ENCODE measurements at places on chromosomes 5 and 9.
A peak's percentile ranks its signal among the peaks of the same experiment; 100 is the strongest.

GRCh38 chr5:50745221-50745910, 78.9 kb downstream of the PARP8 start:
- no peak for DNase-seq

DNA sequence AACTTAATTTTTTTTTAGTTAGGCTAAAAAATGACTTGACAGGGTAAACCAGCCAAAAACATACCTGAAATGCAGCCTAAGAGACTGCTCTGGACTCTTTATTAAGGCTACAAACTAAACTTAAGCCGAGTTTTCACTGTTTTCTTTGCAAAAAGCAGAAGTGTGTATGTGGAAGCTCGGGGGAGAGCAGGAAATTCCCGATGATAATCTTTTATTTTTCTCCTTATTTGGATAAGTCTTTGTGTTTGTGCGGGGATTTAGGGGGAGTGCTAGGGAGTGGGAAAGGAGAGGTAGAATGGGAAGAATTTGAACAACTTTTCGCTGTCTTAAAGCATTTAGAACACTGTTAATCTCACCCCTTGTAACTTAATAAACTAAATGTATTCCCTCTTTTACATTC, 30.7 kb upstream of the GPR21 start:
- DNase-seq, result no peak

DNA sequence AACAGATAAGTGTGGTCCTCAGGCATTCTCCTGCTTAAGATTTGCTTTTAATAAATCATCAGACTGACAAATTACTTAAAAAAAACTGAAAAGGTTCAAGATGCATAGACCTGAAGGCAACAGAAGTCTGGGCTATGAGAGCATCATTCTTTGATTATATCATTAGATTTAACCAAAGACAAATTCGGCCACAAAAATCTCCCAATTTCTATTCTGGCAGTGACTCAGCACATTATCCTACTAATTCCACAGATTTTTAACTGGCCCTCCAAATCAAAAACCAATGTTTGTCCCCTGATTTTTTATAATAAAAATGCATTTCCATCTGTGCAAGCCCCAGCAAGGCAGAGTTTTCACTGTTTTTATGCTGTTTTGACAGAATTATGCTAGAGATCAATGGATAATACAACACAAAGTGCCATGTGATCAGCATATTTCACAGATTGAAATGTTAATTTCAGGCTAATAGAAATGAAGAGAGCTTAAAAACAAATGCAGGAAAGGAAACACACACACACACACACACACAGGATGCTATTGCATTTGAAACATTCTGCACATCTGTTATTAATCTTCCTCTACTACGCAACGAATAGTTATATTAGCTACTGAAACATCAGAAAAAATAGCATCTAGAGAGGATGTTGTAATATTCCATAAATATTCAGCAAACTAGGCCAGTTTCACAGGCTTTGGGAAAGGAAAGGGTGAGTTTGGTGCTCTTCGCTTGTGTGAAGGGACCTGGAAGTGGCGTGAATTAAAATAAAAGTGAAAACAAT, 177.6 kb upstream of the ST8SIA4 start:
- no peak for DNase-seq

- no peak for DNase-seq
Measured at GRCh38 chr5:30838936-30839496, 354.5 kb upstream of the CDH6 start.

GRCh38 chr5:38463634-38464521, 92.6 kb downstream of the LIFR start:
- no peak for DNase-seq

GRCh38 chr9:17694336-17694735, 115.5 kb downstream of the SH3GL2 start:
- DNase-seq, result no peak

- DNase-seq, result no peak
Measured at GRCh38 chr9:84620338-84620737, 49.2 kb upstream of the NTRK2 start.

GRCh38 chr5:67363180-67363709, 166.6 kb upstream of the CD180 start:
- DNase-seq, result no peak

- no peak for DNase-seq
Measured at GRCh38 chr9:36191686-36192085, 965 bp downstream of the CLTA start.

GRCh38 chr5:169701910-169702451, 64.9 kb downstream of the DOCK2 start:
- no peak for DNase-seq

DNA sequence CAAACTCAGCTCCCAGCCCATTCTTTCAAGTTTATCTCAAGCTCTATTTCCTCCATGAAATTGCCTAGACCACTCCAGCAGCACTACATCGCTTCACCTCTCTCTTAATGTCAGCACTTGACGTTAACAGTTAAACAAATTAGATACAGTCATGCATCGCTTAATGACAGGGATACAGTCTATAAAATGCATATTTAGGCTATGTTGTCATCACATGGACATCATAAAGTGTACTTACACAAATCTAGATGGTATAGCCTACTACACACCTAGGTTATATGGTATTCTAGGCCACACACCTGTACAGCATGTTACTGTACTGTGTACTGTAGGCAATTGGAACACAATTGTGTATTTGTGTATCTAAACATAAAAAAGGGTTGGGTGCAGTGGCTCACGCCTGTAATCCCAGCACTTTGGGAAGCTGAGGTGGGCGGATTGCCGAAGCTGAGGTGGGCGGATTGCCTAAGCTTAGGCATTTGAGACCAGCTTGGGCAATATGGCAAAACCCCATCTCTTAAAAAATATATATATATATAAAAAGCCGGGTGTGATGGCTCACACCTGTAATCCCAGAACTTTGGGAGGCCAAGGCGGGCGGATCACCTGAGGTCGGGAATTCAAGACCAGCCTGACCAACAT, 13.4 kb upstream of the PCSK5 start:
- DNase-seq, result no peak

- no peak for DNase-seq
Measured at GRCh38 chr9:135302329-135303279, 177.0 kb upstream of the PPP1R26 start.

GRCh38 chr5:140130949-140131733, 5.4 kb downstream of the IGIP start:
- no peak for DNase-seq

DNA sequence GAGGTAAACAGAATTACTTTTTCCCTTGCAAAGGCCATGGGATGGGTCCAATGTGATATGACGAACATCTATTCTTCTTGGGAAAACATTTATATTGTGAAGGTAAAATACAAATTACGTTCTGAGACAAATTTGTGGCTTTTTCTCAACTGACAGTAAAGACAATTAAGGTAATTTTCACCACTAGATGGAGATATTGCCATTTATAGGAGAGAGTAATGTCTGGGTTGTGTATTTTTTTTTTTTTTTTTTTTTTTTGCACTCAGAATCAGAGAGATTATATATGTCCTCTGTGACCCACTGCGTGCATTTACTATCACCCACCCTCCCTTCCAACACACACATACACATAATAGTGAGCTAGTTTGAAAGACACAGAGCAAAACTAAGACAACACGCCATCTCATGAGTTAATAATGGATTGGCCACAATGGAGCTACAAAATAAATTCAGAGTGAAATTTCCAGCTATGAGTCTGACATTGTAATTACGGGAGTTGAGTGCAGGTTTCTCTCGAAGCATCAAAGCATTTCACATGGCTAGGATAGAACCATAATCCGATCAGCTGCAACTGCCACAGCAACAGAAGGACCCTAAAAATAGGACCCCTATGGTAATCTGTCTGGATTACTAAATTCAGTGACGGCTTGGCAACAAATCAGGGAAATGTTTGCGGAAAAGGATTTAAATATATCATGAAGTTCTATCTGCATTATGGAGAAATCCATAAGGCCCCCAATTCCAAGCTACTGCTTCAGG, 49.2 kb downstream of the ANXA1 start:
- DNase-seq, result peak; percentile 18

DNA sequence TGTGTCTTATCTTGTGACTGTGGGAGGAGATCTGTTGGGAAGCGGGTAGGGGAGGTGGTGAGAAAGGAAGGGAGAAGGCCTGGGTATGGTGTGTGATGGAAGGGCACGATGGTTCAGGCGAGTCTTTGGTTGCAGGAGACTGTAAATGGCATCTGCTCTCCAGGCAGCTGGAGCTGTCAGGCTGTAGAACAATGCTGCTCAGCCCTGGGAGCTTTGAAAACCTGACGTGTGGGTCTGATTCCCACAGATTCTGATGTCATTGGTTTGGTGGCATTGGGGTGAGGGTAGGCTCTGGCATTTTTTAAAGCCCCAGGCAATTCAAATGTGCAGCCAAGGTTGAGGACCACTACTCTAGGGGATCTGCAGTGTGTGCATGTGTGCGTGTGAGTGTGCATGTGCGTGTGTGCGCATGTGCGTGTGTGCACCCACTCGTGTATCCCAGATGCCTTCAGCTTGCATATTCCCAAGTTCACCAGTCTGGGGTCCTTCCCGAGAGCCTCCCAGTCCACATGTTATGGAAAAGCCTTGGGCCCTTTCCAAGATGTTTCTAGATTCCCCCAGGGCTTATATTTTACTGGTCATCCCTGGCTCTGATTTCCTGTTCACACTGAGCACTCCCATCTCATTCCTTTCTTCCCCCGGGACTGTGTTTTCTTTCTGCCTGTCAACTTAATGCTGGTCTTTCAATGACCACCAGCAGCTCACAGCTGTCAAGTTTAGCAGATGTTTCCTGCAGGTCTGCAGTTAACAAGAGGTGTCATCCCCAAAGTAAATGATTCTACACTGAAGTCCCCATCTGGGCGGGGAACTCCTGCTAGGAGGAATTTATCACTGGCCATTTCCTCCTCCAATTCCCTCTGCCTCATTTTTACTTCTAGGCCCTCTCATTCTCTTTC, 34.0 kb downstream of the BOD1 start:
- DNase-seq, result no peak

DNA sequence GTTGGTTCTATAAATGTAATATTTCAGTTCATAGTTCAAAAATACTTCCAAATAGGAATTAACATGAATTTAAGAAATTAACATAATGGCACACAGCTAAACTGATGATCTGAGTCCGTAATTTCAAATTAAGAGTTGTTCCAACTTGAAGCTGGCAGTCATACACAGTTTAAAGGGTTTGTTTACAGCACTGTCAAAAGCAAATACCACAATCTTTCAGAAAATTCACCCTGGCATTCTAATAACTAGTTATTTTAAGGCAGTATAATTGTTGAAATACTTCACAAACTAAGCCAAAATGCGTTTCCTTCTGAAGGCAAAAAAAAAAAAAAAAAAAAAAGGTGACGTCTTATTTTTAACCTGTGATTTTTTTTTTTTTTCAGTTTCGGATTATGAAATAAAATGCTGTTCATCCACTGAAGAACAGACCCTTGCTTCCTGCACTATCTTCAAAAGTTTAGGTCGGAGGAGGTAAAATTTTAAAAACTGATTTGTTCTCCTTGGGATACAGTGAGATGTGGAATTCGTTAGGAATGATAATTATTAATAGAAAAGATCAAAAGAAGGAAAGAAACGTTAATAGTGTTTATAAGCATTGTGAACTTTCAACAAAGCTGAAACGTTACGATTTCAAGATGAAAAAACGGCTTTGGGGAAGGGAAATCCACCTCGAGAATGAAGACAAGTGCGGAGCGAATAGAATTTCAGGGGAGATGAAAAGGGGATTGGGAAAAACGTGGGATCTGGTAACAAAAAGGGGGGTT, 850 bp downstream of the IL6ST start:
- DNase-seq, result peak; percentile 52

GRCh38 chr9:2966565-2967300, 122.8 kb upstream of the PUM3 start:
- no peak for DNase-seq

- peak; percentile 33 for DNase-seq
Measured at GRCh38 chr9:91433180-91433579, 9.5 kb upstream of the NFIL3 start.

GRCh38 chr5:10607666-10608073, 43.8 kb downstream of the ANKRD33B start:
- DNase-seq, result no peak

DNA sequence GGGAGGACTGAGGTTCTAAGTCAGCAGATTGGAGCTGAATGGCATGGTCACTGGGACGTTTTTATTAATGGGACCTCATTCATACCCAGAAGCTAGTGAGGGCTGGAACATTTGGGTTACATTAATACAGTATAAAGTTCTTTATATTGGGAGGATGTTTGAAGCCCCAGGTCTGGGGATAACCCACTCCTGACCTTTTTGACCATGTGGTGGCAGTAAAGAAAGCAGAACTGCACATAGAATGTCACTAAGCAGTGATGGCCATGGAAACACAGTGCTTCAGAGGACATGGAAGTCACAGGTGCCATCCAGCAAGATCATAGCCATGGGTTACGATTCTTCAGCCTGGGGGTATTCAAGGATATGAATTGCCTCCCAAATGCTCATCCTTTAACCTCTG, 176.0 kb downstream of the ATP10B start:
- no peak for DNase-seq

DNA sequence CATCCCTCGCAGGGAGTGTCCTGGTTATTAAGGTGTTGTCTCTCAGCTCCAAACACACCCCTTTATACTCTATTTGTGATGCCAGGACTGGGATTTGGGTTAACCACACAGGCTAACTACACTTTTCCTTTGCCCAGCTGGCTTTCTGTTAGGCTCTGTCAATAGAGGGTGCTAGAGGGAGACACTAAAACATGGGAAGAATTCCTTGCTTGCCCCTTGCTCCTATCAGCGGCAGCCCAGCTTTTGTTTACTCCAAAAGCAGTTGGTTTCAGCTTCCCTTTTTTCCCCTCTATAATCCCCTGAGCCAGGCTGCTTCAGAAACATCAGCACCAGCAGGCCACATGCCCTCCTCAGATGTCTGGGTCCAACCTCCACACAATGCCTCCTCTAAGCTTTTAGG, 297.1 kb downstream of the KCTD16 start:
- DNase-seq, result no peak

DNA sequence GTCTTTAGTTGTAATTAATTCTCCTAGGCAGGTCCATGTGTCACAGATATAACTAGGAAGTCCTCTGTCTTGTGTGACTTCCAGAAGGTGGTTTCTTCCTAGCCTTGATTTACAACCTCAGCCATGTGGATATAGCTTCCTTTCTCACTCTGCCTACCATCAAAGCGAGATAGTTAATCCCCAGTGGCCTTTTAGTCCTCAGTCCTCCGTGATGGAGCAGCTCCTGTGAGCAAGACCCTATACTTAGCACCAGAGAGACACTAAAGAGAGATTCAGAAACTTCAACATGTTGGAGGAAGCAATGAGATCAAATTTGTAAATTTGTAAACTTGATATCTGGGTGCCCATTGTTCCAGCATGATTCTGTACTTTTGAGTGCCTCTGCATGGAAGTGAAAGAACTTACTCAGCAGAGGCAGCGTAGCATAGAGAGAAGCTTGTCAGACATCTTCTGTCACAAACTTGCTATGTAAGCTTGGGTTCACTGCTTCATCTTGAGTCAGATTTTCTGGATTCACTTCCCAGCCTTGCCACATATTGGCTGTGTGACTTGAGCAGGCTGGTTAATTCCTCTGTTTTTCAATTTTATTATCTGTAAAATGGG, 170.2 kb upstream of the NR3C1 start:
- no peak for DNase-seq

- DNase-seq, result peak; percentile 34
Measured at GRCh38 chr9:129174724-129175514, 3.1 kb downstream of the IER5L start.

Data from CD4-positive, alpha-beta T cell treated with Interleukin-21 for 1 hour (primary cell).